IMR-90 (cell line): ENCODE measurements at places on chromosomes 2 and 18. TPM values are rescaled to one million over a fixed set of nuclear protein-coding genes. Genes with fewer than 3 reads are reported as not detected.

- no peak for DNase-seq
Measured at GRCh38 chr2:207279520-207279919, 113.8 kb upstream of the KLF7 start.

RIT2 gene
- total RNA-seq: not detected in 2 replicates

- no peak for DNase-seq
Measured at GRCh38 chr2:19473350-19473749, 114.9 kb upstream of the OSR1 start.

- peak; percentile 41 for DNase-seq
Measured at GRCh38 chr2:205848601-205849000, 166.3 kb downstream of the NRP2 start.

GRCh38 chr2:55103046-55103445 lies 52.8 kb upstream of the RTN4 start:
- DNase-seq: peak; percentile 66

- DNase-seq: peak; percentile 54
Measured at GRCh38 chr2:202104286-202104870, 31.3 kb downstream of the KIAA2012 start.

HSPD1 gene
- total RNA-seq: 171 and 374 TPM in 2 replicates

SLC4A5 gene
- 0.18 TPM in 1 of 2 replicates, not detected in the other for total RNA-seq

DNA sequence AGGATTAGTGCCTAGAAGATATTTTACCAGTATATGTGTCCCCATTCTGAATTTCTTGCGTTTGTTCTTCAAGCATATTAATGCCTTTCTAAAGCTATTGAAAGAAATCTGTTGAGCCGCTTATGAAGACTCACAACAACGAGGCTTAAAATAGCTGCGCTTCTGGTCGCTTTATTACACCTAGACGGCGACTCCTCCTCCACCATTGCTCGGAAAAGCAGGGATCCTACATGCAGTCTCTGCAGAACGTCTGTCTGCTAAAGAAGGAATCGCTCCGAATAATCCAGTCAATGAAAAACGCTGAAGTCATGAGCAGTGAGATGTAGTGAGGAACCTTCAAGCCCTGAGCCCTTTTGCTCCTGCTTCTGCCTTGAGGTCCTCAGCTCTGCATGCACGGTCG lies 94.8 kb upstream of the ZNF516 start:
- DNase-seq: no peak

GRCh38 chr2:170332676-170333402 lies 154.9 kb downstream of the MYO3B start:
- DNase-seq: no peak

DNA sequence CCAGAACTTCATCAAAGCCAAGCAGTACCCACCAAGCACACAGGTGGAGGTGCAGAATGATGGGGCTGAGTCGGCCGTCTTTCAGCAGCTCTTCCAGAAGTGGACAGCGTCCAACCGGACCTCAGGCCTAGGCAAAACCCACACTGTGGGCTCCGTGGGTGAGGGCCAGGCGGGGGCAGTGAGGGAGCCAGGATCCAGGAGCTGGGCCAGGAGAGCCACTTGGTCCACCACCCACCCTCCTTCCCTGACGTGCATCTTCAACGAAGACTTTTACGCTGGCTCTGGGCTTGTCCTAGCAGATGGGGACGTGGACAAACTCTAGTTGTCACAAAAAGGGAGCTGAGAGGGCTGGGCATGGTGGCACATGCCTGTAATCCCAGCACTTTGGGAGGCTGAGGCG lies 11.8 kb downstream of the VIL1 start:
- DNase-seq: no peak

- DNase-seq: no peak
Measured at GRCh38 chr2:222979484-222979883, 72.5 kb upstream of the KCNE4 start.

- no peak for DNase-seq
Measured at GRCh38 chr2:153512331-153512730, 33.8 kb upstream of the RPRM start.

MC5R gene
- not detected in 2 replicates for total RNA-seq

DHX57 gene
- total RNA-seq: 23.9 and 24.4 TPM in 2 replicates

CYP26B1 gene
- total RNA-seq: not detected in 2 replicates

DNA sequence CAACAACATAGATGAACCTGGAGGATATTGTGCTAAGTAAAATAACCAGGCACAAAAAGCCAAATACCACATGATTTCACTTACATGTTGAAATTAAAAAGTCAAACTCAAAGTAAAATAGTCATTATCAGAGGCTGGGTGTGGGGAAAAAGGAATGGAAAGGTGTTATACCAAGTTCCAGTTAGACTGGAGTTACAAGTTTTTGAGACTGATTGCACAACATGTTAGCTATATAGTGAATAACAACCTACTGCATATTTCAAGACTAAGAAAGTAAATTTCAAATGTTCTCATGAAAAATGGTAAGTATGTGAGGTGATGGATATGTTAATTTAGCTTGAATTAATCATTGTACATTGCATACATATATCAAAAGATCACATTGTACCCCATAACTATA lies 116.8 kb upstream of the HNMT start:
- DNase-seq: no peak

DNA sequence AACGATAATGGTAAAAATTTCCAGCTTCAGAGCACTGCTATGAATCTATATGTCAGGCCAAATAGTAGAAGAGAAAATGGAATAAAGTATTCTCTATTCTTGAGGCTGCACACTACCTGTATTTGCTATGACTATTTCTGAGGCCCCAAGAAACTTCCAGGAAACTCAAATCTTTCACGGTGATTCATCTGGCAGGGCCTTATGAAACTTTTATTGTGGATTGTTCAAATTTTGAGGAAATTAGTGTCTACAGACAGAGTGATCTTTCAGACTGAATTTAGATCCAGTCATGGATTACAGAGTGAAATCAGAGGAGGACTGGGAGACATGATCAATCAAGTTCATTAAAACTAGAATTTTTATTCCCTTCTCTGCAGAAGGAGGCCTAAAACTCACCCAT lies 4.1 kb upstream of the VSNL1 start:
- no peak for DNase-seq

EMILIN2 gene
- total RNA-seq: under 0.01 TPM in 2 replicates

- peak; percentile 40 for DNase-seq
Measured at GRCh38 chr2:38277245-38278116, 99.6 kb downstream of the ATL2 start.

DNA sequence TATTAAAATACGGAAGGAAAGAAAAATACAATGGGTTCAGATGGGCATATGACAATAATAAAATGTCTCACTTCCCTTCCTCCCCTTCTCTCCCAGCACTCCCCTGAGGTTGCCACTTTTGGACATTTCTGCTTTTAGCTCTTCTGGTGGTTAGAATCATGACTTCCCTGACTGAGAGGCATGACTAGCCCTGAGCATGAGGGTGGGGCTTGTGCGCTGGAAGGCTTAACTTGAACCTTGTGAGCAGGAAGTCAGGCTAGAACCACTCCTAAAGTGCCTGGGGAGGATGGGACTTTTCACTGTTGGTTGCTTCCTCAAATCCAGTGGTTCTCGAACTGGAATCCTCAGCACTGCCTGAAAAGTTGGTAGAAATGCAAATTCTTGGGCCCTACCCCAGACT lies 19.7 kb upstream of the ARHGAP25 start:
- no peak for DNase-seq

- DNase-seq: no peak
Measured at GRCh38 chr18:23171581-23172156, 36.4 kb downstream of the CABLES1 start.

DCDC2C gene
- total RNA-seq: not detected in 2 replicates

DNA sequence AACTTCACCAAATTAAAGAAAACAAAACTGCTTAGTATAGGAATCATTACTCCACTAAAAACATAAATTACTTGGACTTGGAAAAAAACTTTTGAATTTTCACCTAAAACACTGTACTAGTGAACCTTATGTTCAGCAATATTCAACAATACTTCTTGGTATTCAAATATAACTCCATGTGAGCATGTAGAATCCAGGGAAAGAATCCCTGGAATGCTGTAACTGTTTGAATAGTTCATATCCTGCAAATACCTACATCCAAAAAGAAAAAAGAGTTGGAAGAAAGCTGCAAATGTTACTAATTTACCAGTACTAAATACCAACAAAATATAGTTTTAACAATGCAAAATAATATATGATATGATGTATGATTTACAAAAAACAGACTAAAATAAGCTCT lies 65.4 kb downstream of the IKZF2 start:
- DNase-seq: peak; percentile 10

DNA sequence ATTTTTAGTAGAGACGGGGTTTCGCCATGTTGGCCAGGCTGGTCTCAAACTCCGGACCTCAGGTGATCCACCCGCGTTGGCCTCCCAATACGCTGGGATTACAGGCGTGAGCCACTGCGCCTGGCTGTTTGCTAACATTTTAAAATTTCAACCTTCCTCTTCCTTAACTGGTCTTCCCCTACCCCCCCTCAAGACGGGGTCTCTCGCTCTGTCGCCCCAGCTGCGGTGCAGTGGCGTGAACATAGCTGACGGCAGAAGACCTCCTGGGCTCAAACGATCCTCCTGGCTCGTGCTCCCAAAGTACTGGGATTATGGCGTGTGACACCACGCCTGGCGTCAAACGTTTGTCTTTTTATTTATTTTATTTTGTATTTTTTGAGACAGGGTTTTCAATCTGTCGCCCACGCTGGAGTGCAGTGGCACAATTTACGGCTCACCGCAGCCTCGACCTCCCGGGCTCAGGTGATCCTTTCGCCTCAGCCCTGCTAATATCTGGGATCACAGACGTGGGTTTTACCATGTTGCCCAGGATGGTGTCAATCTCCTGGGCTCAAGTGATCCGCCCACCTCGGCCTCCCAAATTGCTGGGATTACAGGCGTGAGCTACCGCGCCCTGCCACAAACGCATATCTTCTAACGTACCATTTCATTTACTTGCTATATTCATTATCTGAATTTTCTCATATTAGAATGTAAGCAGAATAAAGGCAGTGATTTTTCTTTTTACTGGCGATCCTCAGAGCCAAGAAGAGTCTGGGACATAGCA lies 984 bp upstream of the MSH2 start:
- DNase-seq: no peak

LHCGR gene
- total RNA-seq: under 0.01 and 0.18 TPM in 2 replicates

DNA sequence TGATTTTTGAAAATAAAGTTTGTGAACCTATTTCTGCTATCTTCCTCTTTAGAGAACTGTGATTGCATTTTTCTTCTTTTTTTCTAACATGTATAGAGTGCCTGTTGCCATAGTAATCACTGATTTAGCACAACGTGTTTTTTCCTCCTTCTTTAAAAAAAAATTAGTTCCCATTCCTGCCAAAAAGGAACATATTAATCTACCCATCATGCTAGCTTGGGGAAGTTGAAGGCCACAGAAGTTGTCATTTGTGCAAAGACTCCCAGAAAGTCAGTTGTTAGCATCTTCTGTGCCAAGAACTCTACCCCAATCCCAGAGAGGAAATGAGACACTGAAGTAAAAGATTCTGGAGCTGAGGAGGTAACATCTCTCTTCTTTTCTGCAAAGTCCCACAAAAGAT lies 57.3 kb downstream of the SLC8A1 start:
- DNase-seq: no peak

DNA sequence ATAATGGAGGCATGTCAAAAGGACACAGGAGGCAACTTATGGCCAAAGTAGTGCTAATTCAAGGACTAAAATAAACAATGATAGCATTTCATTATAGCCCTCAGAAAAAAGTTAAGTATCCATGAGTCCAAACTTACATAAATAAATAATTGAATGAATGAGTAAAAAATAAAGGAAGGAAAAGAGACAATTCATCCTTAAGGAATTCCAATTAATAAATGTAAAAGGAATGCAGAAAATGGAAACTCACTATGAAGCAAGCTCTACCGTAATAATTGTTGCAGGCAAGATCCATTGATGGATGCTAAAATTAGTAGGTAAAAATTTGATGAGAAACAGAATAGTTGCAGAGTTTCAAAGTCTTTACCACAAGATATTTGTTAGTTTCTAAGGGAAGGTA lies 88.2 kb upstream of the RAPGEF4 start:
- peak; percentile 87 for DNase-seq

DNA sequence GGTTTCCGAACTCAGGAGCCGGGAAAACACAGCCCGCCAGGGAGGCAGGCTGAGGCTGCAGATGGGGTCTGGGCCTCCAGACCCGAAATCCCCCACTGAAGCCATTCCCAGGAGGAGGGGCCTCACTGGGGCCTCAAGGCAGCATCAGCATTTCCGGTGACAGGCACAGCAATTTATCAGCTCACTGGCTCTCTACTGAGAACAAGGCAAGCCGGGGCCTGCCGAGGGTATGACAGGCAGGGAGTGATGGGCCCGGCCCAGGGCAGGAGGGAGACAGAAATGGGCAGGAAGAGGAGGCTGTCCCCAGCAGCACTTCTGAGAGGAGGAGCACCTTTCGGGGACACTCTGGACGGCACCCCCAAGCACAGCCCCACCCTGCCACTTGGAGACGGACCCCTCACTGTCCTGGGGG lies 12.5 kb downstream of the SDC1 start:
- peak; percentile 51 for DNase-seq

MAB21L4 gene
- not detected in 2 replicates for total RNA-seq

RPL31 gene
- 358 and 938 TPM in 2 replicates for total RNA-seq

STAM2 gene
- 29.2 and 55.0 TPM in 2 replicates for total RNA-seq

DNA sequence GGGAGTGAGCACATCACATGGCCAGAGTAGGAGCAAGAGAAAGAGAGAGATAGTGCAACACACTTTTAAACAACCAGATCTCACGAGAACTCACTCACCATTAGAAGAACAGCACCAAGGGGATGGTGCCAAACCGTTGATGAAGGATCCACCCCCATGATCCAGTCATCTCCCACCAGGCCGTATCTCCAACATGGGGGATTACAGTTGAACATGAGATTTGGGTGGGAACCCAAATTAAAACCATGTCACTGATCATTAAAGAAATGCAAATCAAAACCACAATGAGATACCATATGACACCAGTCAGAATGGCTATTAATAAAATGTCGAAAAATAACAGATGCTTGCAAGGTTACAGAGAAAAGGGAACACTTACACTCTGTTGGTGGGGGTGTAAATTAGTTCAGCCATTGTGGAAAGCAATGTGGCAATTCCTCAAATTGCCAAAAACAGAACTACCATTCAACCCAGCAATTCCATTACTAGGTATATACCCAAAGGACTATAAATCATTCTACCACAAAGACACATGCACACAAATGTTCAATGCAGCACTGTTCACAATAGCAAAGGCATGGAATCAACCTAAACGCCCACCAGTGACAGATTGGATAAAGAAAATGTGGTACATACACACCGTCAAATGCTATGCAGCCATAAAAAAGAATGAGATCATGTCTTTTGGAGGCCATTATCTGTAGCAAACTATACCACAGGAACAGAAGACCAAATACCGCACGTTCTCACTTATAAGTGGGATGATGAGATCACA lies 137.1 kb downstream of the COL6A3 start:
- no peak for DNase-seq

- DNase-seq: peak; percentile 84
Measured at GRCh38 chr2:191362841-191363240, 117.6 kb downstream of the MYO1B start.

THADA gene
- 21.3 and 22.8 TPM in 2 replicates for total RNA-seq

DNA sequence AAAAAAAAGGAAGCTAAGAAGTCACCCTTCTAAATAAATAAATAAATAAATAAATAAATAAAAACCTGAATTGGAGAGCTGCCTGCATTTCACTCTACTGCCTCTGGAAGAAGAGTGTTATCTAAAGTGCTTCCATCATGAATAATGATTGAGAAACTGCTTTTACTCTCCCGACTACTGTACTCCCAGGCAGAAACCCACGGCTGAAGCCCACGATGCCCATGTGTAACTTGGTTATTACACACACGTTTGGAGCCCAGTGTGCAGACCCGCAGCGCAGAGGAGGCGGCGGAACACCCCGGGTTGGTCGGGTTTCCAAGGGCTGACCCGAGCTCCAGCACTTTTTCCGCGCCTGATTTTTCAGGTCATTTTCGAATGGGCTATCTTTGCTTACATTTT lies 697 bp upstream of the SPATS2L start:
- peak; percentile 55 for DNase-seq

GRCh38 chr2:27901234-27901633 lies 10.7 kb downstream of the BABAM2 start:
- DNase-seq: peak; percentile 32

SLC19A3 gene
- total RNA-seq: under 0.01 TPM in 1 of 2 replicates, not detected in the other
